Astrocyte of the hippocampus (primary cell): ENCODE measurements at places on chromosomes 7 and 10.
A peak's percentile ranks its signal among the peaks of the same experiment; 100 is the strongest.

DNA sequence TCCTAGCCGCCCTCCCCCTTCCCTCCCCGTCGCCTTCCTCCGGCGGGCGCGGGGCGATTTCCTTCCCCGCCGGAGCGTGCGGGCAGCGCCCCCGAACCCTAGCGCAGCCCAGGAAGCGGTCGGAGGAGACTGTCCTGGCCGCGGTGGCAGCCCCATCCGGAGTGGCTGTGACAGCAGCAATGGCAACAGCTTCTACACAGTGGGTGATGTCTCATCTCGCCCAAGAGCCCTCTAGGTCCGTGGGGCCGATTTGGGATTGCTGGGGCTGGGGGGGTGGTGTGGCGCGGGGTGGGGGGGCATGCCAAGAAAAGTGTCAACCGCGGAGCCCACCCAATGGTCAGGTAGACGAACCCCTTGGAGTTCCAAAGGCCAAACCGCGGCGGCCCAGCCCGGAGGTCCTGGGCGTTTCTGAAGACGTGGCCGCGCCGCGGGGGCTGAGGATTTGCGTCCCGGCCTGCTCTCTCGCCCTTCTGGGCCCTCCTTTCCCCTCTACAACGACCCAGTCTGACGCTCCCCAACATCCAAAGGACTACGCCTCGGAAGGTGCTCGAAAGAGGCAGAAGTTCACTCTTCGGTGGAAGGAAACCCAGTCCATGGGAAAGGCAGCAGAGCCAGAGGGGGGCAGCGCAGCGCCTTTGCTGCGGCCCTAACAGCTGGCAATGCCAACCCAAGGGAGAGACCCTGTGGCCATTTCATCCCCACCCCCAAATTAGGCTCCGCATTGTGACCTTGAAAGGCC is 603 bp upstream of the TWIST1 start:
- peak; percentile 54 for DNase-seq

DNA sequence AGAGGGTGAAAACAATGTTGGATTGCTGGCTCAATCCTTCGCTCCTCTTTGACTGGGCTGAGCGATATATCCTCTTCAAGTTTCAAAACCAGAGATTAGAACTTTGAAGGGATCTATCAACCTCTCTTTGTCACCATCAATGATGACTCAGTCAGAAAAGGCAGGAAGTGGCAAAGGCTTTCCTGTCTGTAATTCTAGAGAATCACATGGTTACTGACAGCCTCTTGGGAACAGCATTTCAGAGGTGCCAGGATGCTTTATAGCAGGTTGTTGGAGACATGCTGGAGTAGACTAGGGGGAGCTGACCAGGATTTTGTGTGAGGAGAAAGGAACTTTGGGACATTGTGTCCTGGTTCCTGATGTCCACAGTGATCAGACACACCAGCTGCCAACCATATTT is 81.3 kb downstream of the PRKCQ start:
- DNase-seq = no peak

DNA sequence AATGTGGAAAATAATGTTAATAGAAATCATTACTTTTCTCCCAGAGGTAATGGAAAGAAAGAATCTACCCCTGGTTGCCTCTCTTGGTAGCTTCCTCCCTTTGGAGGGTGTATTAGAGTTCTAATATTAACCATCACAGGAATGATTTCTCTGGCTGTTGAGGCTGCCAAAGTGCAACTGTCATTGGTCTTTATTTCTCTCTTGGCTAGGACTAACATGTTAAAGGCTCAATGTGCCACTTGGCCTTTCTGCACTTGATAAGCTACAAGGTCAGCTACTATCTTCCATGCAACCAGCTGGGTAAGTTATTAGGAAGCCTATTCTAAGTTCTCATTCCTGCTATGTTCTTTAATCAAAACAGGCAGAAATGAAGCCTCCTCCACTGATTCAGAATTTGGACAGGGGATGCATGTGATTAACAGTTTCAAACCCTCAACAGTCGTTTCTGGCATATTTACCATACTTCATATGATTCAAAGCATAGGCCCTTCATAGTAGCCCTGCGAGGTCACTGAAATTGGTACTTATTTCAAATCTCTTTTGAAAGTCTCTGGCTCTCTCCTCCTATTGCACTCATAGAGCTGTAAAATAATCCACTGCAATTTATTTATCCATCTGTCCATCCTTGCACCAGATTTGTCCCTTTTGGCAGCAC is 645.0 kb downstream of the SORCS1 start:
- no peak for DNase-seq

- no peak for DNase-seq
Observed at GRCh38 chr10:69321039-69321715, 42.9 kb downstream of the HK1 start.

DNA sequence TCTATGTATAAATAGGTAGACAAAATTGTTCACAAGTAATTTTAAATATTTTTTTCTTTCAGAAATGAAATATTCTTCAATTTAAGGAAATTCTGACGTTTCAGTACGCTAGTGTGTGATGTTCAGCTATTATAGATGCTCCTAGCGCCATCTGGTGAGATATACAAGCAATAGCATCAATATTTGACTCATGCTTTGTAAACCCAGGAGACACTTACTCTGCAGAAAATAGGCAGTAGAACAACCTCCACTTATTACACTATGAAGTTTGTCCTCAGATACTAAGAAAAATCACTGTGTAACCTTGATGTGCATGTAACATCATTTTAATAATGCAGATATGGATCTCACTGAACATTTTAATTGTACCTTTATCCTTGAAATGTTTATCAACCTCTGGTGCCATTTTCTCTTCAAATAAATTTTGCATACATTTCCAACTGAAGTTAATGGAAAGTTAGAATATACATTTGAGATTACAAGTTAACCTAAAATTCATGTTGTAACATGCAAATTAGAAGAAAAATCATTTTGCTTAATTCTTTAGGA is 151.5 kb upstream of the FAM3C start:
- peak; percentile 75 for DNase-seq

DNA sequence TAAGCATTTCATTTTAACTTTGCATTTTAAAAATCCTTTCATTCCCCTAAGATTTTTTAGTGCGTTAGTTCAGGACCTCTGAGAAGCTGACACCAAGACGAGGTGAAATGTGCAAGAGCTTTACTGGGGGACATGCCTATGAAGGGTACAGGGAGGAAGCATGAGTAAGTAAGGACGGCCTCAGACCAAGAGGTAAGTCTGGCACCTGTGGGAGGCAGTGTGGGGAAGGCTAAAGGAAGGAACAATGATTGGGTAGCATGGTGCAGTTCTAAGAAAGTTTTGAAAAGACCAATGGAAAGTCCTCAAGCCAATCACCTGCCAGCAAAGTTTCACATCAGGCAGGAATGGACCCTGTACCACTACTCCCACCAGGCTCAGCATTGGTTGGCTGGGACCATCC is 369.2 kb downstream of the GFRA1 start:
- DNase-seq = no peak

DNA sequence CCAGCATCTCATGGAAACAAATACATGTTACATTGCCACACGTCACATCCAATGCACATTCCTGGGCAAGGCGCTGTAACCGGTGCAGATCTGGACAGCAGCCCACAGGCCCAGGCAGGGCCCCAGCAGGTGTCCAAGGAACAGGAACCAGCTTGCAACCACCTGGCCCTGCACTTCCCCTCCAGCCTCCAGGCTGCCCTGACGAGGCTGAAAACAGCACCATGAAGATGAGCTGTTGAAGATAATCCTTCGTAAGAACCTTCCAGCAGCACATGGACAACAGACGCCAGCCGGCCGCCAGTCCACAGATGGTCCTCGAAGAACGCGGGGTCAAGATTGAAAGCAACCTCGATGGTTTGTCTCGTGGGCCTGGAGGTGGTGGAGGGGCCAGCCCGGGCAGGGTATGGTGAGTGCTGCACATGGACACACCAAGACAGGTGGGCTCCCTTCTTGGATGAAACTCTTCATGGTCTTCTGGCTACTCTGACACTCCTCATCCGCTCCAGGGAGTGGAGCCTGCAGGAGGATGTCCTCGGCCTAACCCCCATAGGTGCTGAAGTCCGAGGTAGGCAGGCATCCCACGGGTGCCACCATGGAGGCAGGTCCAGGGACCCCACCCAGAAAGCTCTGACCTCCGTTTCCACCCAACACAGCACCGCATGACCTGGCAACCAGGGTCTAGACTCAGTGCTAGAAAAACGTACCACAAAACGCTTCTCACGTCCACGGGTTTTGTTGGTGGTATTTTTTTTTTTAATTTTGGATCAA is 22.9 kb downstream of the PDGFA start:
- no peak for DNase-seq

- no peak for DNase-seq
Observed at GRCh38 chr10:1594372-1595241, 142.7 kb downstream of the ADARB2 start.

DNA sequence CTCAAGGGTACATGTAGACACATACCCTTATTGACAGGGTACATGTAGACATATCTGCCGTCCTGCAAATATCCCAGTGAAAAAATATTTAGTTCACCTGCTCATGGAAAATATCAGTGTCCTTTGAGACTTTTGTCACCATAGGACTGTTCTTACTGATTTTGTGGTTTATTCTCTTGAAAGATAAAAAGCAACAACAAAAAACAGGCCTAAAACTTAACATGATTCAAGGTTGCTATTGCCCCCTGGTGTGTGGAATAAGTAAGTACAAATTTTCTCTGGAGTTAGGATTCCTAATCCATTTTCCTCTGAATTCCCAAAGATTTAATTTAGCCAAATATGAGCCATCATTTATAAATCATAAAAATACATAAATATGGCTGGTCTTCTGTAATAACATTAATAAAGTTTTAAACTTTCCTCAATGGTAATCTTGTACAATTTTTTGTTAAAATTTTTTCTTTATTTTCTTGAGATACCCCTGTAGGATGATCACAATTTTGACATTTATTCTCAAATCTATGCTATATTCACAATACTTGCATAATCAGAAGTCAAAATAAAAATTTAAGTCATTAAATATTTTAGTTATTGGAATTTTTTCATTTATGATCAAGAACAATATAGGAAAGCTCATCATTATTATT is 741.4 kb upstream of the POT1 start:
- DNase-seq = peak; percentile 49

GRCh38 chr7:3067606-3068380 is 24.1 kb upstream of the CARD11 start:
- no peak for DNase-seq

GRCh38 chr7:16743236-16743635 is 10.3 kb upstream of the TSPAN13 start:
- no peak for DNase-seq

DNA sequence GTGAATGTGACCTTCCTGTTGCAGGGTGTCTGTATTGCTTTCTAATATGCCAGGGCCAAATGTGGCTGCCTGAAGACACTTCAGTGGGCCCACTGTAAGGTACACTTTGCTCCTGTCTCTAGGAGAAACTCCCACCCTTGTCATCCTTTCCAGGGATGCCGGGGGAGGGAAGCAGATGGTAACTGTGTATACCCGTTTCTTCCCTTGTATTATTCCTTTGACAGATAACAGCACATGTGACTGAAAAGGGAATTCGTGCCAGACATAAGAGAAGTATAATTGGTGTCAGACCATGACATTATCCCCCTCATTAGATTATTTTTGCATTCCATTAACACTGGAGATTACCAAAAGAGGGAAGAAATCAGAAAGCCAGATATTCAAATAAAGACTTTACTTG is 317.7 kb downstream of the CAMK1D start:
- no peak for DNase-seq
